ENCODE measurements at places on chromosomes 5 and 9.
A peak's percentile ranks its signal among the peaks of the same experiment; 100 is the strongest.

DNA sequence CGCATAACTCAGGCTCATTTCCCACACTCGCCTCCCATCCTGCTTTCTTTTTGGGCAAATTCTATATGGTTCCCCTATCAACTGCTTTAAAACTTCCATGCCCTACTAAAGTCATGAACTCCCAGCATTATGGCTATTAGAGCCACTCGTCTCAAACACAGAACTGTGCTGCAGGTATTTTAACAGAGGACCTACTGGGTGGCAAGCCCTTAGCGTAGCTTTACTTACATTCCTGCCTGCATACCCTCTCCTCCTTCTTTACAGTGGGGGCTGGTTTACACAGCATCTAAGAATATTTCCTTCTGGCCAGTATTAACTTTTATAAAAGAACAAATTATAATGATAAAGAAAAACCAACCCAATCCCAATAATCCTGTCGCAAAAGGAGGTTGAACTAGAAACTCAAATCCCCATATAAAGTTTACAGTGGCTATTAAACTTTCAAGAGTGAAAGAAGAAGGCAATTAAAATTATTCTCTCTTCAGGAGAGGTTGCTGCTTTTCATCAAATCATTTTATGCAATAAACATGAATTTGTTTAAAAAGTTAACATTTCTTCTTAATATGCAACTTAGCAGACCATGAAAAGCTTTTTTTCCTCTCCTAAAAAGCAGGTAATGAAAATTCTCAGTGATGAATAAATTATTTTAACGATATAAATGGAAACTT is 100.6 kb downstream of the ELAVL2 start:
- DNase-seq = no peak

- DNase-seq = no peak
These were observed 1.9 kb downstream of the TTC16 start for GRCh38 chr9:127717766-127718165.

DNA sequence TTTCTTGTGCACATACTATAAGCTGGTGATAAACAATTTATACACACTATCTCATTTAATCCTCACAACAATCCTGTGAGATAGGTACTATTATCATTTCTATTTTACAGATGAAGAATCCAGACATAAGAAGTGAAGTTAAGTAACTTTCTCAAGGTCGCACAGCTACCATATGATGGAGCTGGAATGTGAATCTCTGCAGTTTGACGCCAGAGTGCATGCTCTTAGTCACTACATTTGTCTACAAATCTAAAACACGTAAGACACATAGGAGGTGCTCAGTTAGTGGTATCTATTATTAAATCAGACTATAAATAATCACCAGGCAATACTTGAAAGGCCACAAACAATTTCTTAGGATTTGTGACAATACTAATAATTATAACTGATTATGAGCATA is 45.0 kb upstream of the CDKN2B start:
- DNase-seq = no peak

GRCh38 chr5:139849942-139850341 is 54.3 kb downstream of the PSD2 start:
- peak; percentile 19 for DNase-seq

GRCh38 chr9:137470785-137471184 is 11.7 kb upstream of the NSMF start:
- DNase-seq = no peak

DNA sequence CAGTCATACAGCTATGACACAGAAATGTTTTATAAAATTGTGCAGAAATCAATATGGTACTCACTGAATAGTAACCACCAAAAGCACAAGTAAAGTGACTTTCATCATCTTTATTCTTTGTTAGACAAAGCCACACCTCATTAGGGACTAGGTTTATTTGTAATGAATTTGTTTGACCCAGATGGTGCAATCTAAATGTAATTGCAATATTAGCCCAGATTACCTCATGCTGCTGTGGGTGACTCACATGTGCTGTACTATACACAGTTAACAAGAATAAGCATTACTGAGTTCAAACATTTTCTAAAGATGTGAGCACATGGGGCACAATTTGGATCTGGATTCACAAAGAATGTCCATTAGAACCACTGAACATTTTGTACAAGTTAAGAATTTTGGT is 759.3 kb upstream of the TYRP1 start:
- DNase-seq = no peak

- peak; percentile 72 for DNase-seq
These were observed at the start of gene RNF224 for GRCh38 chr9:137227054-137227852. TSS of gene RNF224 (plus strand) at chr9:137227502. CDS start at chr9:137228336, 834 bp downstream.

DNA sequence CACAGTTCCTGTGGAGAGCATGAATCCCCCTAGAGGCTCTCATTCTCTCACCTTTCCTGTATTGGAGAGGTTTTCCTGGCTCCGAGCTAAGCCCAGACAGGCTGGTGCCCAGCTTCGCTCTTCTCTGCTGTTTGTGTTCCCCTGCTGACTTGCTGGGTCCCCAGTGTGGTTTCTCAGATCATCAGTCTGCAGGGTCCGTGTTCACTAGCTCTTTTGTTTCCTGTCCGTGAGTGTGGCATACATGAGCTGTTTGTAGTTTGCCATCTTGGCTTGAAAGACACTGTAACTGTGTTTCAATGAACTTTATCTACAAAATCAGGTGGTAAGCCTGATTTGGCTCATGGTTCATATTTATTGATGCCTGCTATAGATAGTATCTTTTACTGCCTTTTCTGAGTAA is 23.8 kb downstream of the LOX start:
- no peak for DNase-seq

- no peak for DNase-seq
These were observed 43.1 kb downstream of the PDE6A start for GRCh38 chr5:149901511-149901910.

GRCh38 chr5:31680528-31680927 is 41.6 kb downstream of the PDZD2 start:
- DNase-seq = no peak

DNA sequence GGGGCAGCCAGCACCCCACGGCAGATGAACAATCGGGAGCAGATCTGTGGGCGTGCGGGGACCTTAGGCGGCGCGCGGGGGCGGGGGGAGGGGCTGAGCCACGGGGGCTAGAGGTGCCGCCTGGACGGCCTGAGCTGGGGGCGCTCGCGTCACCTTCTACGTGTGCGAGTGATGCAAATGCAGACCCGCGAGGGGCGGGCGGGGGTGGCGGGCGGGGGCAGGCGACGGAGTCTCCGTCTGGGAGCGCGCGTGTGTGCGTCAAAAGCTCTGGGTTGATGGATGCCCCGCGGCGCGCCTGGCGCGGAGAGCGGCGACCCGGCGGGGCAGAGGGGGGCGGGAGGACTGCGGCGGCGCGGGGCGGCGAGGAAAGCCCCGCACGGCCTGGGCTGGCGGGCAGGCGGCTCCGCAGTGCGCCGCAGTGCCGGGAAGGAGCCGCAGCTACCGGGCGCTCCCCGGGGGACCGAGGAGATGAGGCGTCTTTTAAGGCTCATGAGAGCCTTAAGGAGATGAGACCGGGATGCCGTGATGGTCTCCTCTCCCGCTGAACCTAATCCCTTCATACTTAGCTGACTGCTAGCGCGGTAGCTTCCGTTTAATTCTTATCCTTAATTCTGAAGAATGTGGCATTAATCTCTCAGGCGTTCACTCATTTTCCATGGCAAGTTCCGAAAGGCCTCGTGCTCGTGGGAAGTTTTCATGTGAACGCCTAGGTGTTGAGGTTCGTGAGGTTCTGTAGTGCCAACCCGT is 1.5 kb downstream of the SV2C start:
- no peak for DNase-seq

- no peak for DNase-seq
These were observed 17.5 kb upstream of the SEMA4D start for GRCh38 chr9:89515416-89515815.

GRCh38 chr5:137147346-137147745 is 351.8 kb downstream of the SPOCK1 start:
- DNase-seq = no peak

Data from SW 1271 (cell line).